ENCODE measurements at places on chromosomes 16 and 17. TPM values are rescaled to one million over a fixed set of nuclear protein-coding genes. Genes with fewer than 3 reads are reported as not detected.

The CUEDC1 gene
- 38.2 TPM for polyA plus RNA-seq

The ALG1 gene
- polyA plus RNA-seq, result 21.4 TPM

The TMED6 gene
- polyA plus RNA-seq, result 3.4 TPM

- DNase-seq, result no peak
These were observed 1.0 kb downstream of the ITGA3 start for GRCh38 chr17:50056961-50057330.

DNA sequence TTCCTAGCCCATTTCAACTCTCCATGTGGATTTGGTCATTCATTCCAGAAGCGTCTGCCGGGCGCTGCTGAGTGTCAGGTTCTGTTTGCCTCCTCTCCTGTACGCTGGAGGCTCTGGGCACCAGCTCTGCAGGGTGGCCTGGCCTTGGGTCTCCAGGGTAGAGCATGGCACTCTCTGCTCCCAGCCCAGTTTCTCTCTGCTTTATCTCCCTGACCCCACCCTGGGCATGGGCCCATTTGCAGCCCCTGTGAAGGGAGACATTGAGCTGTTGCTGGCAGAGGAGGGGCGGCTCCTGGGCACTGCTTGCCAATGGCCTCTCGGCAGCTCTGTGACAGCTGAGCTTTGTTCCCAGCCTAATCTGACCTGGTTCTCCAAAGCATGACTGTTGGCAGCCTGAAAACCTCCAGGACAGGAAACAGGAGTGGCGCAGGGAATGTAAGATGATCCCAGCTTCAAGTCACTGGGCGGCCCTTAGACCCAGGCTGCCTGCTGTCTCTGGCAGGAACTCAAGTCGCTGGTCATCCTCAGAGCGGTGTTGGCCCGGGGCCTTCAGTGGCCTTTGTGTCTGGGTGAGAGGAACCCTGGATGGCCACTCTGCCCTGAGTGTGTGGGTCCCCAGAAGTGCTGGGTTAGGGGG is 146.8 kb downstream of the SEC14L1 start:
- no peak for DNase-seq

GRCh38 chr17:21375757-21376080 is 438 bp upstream of the KCNJ12 start:
- DNase-seq, result no peak

- DNase-seq, result no peak
These were observed 29.8 kb downstream of the PITPNM3 start for GRCh38 chr17:6526362-6527152.

DNA sequence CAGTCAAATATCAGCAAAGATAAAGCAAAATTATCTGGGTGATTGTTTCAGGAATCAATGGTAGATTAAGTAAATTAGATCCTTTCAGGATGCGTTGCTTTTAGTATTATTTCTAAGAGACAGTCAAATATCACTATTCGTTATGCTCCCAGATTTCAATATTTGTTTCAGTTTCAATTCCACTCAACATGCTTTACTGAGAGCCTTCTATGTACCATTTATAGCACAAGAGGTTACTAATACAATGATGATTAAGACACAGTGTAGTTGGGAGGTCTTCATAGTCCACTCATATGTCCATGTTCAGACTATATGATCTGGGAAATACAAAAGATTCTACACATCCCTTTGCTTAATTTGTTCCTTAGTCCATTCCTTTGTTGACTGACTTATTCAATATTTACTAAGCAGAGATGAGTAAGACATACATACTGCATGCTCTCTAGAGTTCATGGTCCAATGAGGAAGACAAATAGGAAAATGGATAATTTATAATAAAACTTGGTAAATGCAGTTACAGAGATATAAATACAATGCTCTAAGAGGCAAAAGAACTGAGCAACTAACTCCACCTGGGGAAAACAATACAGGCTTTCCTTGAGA is 88.2 kb upstream of the NOG start:
- DNase-seq, result no peak
